AG10803 (cell line): ENCODE measurements at places on chromosomes 2 and 18.
A peak's percentile ranks its signal among the peaks of the same experiment; 100 is the strongest.

GRCh38 chr2:112869258-112869842, 32.8 kb upstream of the IL1B start:
- peak; percentile 87 for DNase-seq

- peak; percentile 68 for DNase-seq
These were observed 21.6 kb downstream of the ASAP2 start for GRCh38 chr2:9228088-9228751.

GRCh38 chr2:90645-91312, 44.5 kb upstream of the FAM110C start:
- no peak for DNase-seq

- DNase-seq, result no peak
These were observed 226.1 kb upstream of the TRIB2 start for GRCh38 chr2:12490641-12491040.

DNA sequence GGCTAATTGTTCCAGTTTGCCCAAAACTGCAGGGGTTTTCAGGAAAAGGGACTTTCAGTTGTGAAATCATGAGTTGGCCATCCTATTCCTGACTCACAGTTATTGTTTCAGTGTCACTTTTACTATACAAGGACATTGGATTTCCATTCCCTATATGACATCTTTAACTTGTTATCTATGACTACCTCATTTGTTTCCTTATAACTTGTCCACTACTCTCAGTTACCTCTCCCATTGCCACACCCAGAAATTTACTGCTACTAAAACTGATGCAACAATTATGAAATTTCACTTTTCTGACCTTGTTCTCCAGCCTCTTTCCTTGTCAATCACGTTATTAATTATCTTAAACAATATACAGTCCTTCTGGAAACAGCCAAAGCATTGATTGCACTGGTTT, 116.5 kb upstream of the ZNF804A start:
- no peak for DNase-seq

- DNase-seq, result peak; percentile 93
These were observed 136.4 kb downstream of the TPGS2 start for GRCh38 chr18:36692371-36692770.

DNA sequence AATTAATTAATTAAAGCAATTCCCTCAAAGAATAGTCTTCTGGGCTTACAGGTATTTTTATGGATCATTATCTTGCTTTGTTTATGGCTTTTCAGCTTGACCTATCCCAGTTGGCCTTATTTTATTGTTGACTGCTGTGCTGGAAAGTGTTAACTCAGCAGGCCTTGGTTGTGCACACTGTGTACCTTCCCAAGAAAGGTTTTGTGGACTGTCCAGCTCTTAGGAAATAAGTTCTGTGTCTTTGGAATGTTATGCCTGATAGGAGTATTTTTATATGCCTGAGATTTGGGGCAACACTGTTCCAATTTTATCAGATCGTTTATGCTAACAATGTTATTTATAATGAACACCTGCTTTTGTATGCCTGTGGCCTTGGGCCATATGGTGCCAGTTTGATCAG, 671.9 kb upstream of the ZNF804A start:
- DNase-seq, result no peak

DNA sequence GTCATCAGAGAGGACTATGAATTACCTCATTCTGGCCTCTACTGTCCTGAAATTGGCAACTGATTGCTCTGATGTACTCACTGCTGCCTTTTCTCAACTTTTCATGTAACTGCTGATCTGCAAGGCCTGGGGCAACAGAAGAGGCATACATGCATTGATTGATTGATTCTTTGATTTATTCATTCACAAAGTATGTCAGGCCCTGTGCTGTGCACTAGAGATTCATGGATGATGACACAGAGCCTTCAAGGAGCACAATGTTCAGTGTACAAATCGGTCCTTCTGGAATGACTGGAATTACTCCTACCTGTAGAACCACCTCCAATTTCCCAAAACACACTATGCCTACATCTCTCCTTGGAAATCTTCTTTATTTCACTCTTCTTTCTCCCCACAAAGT, 111.3 kb downstream of the LRATD1 start:
- DNase-seq, result no peak

DNA sequence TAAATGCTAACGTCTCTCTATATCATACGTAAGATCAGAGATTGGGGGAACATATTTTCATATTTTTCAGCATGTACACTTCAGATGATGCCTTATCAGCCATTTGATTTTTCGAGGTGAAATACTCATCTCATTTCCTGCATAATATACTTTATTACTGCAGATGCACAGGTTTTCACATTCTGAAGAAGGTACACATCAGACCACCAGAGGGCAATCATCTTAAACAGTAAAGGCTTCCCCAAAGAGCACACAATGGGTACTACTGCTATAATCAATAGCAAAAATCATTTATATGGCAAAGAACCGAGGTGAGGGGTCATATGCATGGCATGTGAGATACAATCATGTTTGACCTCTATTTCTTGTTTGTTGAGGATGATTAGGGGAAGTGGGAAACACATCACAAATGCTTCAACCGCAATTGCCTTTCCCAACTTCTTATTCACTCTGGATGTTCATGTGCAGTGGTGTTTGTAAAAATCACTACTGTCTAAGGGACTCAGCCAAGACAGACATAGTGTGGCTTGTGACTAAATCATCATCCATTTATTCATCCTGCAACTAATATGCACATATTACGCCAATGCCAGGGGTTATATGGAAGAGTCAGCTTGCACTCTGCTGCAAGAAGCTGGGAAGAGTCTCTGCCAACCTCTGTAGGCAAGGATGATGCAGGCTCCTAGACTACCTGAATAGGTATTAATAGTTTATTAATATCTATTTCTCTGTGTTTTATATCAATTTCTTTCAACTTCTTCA, 118.7 kb downstream of the EPB41L3 start:
- peak; percentile 51 for DNase-seq

DNA sequence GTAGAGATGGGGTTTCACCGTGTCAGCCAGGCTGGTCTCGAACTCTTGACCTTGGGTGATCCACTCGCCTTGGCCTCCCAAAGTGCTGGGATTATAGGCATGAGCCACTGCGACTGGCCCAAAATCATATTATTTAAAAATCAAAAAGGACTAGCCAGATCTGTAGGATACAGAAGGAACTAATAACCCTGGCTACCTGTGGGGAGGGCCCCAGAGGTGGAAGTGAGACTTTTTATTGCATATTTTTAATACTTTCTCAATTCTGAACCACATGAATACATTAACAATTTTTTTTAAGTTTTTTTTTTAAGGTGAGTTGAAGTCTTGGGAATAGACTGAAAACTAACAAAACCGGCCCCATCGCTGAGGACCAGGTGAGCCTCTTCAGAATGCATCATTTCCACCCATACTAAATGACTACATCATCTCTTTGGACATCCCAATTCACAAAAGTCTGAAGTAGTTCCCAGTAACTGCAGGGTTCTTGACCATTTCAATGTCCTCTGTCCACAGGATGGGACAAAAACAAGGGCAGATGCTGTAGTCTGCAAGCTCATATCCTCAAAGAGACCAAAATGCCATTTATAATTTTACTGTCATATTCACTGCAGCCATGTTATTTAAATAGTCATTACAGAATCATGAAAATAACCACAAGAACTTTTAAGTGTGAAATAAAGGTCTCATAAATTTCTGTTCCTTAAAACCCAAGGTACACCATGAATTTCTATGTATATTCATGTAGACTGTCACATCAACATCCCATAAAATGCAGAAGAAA, 21.4 kb downstream of the RPL31 start:
- no peak for DNase-seq

- no peak for DNase-seq
These were observed 6.5 kb downstream of the CTLA4 start for GRCh38 chr2:203873921-203874631.

GRCh38 chr2:187207126-187207525, 240.9 kb downstream of the CALCRL start:
- DNase-seq, result no peak

GRCh38 chr2:206274434-206275311, at the start of gene ZDBF2:
TSS of gene ZDBF2 (plus strand) at chr2:206274663. CDS start at chr2:206281850, 7,187 bp downstream.
- DNase-seq, result peak; percentile 54

DNA sequence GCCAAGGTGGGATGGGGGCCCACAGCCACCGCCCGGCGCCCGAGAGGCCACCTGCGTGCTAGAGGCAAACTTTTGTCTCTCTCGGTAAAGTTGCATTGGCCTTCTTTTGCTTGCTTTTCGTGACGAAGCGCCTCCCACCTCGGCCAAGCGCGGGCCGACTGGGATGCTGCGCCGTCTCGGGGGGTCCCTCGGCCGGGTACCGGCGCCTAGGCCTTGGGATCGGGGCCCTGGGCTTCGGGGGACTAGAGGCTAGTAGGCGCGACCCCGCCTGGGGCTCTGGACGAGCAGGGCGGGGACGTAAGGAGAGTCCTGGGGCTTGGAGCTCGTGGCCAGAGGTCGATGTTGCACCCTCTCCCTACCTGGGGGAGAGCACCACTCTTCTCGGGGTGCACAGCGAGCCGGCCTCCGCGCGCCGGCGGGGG, 545 bp downstream of the GLI2 start:
- no peak for DNase-seq

DNA sequence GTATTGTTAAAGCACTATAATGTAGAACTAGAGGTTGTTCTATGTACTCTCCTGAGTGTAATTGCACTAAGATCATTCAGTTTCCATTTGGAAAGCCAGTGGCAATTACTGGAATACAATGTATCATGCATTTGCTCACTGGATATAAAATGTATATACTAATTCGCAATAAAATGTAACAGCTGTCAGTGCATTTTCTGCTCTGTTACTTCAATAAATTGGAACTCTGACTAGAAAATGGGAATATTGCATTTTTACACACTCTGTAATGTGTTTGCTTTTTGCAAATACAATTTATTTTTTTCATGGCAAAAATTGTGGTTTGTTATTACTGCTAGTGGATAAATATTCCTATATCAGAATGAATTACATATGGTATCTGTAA, 893.8 kb upstream of the POU3F3 start:
- DNase-seq, result no peak

DNA sequence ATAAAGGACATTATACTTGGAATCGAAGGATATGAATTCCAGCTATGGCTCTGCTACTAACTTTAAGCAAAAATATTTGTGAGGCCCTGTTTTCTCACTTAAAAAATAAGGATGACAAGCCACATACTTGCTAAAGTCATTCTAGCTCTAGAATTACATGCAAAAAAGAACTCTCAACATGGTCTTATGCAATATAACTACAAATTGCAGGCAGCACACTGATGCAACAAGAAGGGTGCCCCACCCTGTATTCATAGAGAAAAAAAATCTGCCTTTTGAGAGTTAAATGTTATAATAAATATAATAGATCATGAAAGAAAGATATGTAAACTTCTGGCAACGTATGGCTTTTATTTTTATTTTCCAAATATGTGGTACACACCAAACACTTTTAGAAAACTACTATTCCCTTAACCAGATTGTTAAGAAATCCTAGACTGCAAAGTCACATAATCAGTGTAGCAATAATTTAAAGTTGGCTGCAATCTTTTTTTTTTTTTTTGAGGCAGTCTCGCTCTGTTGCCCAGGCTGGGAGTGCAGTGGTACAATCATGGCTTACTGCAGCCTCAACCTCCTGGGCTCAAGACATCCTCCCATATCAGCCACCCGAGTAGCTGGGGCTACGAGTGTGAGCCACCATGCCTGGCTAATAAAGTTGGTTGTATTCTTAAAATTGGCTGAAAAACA, 40.2 kb upstream of the WDSUB1 start:
- peak; percentile 86 for DNase-seq

DNA sequence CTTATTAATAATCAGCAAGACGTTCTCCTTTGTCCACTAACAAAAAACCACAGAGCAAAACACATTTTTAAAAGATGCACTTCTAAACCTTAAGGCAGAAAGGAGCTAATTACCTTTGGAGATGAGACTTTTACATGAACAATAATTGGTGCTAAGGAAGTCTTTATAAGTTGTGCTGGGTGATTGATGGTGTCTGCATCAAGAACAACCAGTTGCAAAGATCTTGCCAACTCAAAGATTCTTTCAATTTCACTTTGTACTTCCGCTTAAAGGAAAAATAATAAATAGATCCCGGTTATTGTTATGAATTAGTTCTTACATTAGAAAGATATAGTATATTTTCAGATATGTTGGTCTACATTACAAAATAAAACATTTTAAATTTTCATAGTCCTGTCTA, 26.9 kb upstream of the ARL5A start:
- DNase-seq, result no peak

GRCh38 chr2:168253379-168253778, 6.0 kb upstream of the STK39 start:
- no peak for DNase-seq

GRCh38 chr2:152134488-152135280, 35.8 kb upstream of the CACNB4 start:
- no peak for DNase-seq

- no peak for DNase-seq
These were observed 170.8 kb downstream of the INO80D start for GRCh38 chr2:205915130-205915524.

GRCh38 chr2:64276417-64277095, 132.3 kb upstream of the PELI1 start:
- peak; percentile 75 for DNase-seq

DNA sequence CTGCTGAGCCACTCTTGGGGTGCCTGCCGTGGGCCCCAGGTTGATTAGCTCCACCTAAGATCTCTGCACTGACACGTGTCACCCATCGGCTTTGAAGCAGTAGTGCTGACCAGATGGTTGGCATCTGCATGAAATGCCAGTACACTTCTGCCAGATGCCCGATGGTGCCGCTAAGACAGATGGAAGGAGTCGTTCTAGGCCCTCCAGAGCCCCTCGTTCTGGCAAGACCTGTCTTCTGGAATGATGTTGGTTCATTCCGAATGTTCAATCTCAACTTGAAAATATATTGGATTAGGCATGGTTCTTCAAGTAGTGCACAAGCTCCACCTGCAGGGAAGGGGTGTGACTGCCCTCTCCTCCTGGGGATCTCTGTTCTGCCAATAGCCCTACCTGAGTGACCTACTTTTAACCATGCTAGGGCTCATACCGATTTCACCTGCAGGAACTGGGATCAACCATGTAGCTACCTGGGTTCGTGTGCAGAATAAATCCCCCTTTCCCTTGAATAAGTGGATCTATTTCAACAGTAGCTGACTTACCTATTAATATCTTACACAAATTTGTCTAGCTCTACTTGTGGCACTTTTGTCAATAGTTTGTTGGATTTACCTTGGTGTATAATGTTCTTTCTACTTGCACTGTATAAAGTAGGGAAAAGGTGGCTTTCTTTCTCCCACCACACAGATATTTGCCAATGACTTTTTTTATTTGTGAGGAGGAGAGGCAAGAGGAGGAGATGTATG, 342.6 kb downstream of the CTNNA2 start:
- DNase-seq, result peak; percentile 12

GRCh38 chr18:53560546-53560945, 663.9 kb downstream of the MBD2 start:
- no peak for DNase-seq

DNA sequence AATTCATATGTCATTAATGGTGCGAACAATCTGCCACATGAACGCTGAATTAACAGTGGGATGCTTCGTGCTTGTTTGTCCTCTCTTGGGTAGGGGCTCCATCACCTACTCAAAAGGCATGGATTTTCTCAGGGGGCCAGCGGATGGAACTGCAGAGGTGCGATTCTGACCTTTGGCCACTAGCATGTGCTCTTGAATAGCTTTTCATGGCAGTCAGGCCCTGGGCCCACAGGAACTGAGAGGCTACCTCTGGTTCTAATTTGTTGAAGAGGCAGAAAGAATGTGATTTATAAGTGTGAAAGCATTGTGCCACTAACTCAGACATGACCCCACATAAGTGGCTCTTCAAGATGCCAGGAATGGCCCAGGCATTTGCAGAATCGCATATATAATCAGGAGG, 283.2 kb downstream of the INSIG2 start:
- DNase-seq, result peak; percentile 76

- DNase-seq, result no peak
These were observed 52.7 kb downstream of the DSEL start for GRCh38 chr18:67463829-67464228.

- DNase-seq, result no peak
These were observed 620 bp upstream of the RPL37A start for GRCh38 chr2:216498070-216498378.
